ENCODE measurements at places on chromosomes 5 and 9.

- peak; percentile 39 for DNase-seq
Observed at GRCh38 chr9:3043369-3043768, 199.5 kb upstream of the PUM3 start.

DNA sequence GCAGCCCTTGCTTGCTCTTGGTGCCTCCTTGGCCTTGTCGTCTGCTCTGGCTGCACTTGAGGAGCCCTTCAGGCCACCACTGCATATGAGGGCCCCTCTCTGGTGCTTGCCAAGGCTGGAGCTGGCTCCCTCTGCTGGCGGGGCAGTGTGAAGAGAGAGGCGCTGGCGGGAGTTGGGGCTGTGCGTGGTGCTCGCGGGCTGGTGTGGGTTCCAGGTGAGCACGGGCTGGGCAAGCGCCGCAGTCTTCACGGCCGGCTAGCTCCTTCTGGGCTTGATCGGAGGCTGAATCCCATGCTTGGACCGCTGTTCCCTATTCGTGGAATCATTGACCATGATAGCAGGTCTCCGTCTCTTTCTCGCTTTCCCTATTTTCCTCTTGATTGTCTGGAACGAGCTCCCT, 56.5 kb downstream of the XRCC4 start:
- DNase-seq, result no peak

DNA sequence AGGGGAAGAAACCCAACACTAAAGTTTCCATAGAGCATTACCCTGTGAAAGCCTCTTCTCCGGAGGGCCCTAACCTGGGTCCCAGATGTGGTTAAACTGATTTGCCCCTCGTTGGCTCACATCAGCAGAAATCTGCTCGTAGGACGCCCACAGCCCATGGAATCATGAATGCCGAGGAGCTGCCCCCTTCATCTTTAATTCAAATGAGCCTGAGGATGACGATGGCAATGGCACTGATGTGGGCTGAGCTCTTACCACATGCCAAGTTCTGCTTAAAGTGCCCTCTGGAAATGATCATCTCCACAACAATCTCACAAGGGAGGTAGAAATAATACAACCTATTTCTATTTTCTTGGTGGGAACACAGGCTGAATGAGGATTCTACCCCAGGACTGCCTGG, 183.3 kb downstream of the FSTL4 start:
- no peak for DNase-seq

- DNase-seq, result peak; percentile 18
Observed at GRCh38 chr9:99962680-99963261, 56.3 kb downstream of the STX17 start.

- DNase-seq, result no peak
Observed at GRCh38 chr5:171080186-171080938, 218.5 kb downstream of the RANBP17 start.

DNA sequence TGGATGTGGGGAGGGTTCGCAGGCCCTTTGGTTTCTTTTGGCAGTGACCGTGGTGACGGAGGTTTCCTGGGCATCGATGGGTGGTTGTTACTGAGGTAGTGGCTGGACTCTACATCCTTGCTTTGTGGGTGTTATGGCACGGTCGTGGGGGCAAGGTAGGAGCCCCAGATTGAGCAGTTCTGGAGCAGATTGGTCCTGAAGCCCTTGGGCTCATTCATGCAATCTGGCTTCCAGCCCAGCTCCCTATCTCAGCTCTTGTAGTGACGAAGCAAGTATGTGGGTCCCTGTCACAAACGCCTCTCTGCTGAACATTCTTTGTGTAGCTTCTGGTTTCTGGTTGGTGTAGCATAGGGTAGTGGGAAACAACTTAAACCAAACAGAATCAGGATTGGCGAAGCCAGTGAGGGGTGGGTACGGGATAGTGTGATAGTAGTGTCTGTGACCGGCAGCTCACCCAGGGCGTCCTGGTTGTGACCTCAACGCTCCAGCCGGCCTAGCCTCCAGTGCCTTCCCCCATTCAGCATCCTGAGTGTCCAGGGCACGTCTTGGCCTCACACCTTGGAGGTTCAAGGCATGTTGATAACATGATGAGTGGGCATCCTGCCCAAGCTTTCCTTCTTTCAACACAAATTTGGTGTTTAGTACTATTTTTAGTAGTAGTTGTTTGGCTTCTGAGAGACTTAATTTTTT, 2.9 kb downstream of the NDUFS6 start:
- DNase-seq, result no peak

DNA sequence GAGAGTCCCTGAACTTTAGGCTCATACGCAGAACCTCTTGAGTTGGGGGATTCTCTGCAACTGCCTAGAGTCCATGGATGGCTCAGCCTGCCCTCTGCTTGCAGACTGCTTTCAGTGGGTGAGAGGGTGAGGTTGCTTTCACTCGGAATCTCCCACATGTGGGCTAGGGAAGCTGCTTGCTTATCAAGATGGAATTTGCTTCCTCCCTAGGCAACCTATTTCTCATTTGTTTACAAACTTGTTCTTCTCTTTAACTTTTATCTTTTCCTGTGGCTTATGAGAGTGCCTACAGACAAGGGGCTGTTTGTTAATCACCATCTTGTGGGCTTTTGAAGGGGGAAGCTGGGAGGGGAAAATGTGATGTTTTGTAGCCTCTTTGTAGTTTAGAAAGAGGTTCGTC, 10.0 kb downstream of the TLE4 start:
- DNase-seq, result peak; percentile 91

DNA sequence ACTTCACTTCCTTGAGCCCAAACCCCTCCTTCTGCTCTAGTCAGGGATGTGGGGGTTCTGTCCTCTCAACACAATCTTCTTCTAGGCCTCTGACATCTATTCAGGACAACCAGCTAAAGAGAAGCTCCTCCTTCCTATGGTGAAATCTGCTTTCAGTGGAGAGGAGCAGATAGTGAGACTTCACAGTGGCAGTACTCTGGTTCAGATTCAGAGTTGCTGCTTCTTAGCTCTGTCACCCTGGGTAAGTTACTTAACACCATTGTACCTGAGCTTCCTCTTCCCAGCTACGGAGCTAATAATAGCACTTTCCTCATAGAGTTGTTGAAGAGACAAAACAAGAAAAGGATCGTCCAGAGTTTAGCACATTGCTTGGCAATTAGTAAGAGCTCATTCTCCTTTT, 77.3 kb upstream of the LARP1 start:
- no peak for DNase-seq

GRCh38 chr5:128539038-128539429, 989 bp upstream of the FBN2 start:
- no peak for DNase-seq

- no peak for DNase-seq
Observed at GRCh38 chr5:79256563-79256962, 20.6 kb downstream of the JMY start.

- DNase-seq, result no peak
Observed at GRCh38 chr9:106321394-106322180, 541.4 kb upstream of the ZNF462 start.

- DNase-seq, result peak; percentile 91
Observed at GRCh38 chr5:133870661-133871060, 97.8 kb downstream of the C5orf15 start.

DNA sequence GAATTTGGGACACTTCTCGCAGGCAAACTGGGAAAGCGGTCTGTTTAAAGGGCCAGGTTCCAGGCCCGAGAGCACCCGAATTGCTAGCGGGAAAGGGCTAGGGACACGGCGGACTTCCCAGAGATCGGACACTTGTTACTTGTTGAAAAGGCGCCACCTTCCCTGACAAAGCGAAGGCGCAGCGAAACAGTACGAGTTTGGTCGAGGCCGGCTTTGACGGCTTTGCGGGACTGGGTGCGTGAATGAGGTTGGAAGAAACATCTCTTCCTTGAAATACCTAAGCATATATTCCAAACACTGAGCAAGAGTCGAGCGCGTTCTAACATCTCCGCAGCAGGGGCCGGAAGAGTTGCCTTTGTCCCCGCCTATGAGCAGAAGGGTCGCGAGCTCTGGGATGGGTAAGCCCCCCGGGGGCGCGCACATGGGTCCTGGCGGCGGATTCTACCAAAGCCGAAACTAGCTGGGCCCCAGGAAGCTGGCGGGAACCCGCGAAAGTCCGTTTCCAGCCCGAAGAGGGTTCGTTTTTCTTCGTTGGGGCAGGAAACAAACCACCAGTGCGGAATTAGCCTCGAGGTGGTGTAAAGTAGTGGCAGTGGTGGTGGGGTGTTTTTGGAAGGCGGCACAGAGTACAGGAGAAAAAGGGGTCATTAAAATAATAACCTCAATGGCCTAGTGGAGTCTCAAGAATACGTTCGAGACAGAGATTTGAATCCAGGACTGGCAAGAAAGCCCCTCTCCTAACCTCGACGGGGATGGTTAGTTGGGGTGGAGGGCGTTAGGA, 1.5 kb downstream of the GDNF start:
- no peak for DNase-seq

DNA sequence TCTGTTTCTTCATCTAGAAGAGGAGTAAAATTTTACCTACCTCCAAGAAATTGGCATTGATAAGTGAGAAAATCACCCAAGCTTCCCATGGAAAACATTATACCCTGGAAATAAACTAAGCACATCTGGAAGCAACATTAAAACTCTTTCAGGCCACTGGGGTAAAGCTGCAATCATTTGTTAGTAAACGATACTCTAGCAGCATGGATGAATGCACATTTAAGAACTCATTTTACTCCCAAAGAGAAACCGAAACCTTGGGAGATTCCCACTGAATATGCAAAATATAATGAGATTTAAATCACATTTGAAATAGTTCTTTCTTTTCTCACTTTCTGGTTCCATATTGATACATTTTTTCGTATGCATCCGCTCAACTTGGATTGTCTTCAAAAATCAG, 467.5 kb downstream of the EFNA5 start:
- peak; percentile 8 for DNase-seq

GRCh38 chr9:38153152-38153909, 84.3 kb upstream of the SHB start:
- no peak for DNase-seq

- DNase-seq, result peak; percentile 69
Observed at GRCh38 chr9:69637817-69638200, 34.4 kb downstream of the APBA1 start.

DNA sequence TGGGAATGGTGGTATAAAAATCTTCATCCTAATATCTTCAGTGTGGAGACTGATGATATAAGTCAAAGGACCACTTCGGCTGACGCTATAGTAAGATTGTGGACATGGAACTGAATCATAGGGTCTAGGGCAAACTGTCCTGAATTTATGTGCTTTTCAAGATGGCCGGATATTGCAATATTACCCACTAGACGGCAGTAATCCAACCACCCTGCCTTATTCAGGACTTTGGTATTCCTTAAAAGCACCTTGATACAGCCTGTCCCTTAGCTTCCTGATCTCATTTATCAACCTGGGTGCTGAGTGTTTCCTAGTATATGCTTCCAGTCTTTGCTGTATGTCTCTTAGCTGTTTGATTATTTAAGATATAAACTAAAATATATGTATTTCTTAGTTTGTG, 71.2 kb upstream of the COX7C start:
- no peak for DNase-seq

DNA sequence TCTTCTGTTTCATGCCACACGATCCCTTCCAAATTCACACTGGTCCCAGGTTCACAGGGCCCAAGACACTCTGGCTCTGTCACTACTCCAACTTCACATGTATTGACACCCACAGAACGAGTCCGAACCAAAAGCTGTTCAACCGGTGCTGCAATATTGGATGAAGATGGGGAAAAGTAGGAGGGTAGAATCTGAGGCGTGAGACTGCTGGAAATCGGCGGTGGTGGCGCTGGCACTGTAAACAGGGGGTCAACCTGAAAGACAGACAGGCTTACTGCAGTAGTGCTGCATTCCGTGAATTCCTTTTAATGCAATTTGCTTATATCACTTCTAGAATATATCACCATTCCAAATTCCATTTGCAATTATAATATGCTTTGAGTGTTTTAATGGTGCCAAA, 45.4 kb downstream of the ZNF608 start:
- DNase-seq, result no peak

GRCh38 chr9:108291586-108291932, 564.2 kb downstream of the ACTL7B start:
- no peak for DNase-seq

DNA sequence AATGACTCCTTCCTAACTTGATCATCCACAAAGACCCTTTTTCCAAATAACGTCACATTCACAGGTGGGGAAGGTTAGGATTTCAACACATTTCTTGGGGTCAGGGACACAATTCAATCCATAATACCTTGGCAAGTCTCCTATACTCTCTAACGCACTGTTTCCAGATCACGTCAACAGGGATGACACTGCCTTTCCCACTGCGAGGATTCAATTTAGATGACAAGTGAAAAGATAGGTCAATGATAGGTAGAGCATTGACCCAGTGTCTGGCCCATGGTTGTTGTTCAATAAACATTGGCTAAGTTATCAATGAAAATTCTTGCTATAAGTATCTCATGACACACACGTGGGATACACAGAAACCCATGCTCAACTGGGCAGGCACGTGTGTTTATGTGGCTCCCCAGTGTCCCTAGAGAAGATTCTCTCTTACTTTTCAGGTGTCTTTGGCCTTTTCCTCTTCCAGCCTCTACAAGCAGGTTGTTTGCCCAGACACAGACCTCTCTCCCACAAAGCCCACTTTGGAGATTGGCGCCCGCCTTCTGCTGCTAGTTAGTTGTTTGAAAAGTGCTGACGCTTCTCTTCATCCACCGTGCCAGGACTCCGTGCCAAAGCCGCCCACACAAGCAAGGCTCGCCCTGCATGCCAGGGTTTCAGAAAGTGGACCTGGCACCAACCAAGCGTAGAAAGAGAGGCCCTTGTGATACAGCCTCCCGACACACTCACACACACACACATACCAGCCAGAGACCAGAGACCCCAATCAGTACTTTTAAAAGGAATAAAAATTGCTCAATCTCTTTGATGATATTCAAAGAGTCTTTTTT, 594.5 kb downstream of the BNC2 start:
- DNase-seq, result no peak

- peak; percentile 94 for DNase-seq
Observed at GRCh38 chr5:146731909-146732659, 146.5 kb downstream of the PPP2R2B start.

DNA sequence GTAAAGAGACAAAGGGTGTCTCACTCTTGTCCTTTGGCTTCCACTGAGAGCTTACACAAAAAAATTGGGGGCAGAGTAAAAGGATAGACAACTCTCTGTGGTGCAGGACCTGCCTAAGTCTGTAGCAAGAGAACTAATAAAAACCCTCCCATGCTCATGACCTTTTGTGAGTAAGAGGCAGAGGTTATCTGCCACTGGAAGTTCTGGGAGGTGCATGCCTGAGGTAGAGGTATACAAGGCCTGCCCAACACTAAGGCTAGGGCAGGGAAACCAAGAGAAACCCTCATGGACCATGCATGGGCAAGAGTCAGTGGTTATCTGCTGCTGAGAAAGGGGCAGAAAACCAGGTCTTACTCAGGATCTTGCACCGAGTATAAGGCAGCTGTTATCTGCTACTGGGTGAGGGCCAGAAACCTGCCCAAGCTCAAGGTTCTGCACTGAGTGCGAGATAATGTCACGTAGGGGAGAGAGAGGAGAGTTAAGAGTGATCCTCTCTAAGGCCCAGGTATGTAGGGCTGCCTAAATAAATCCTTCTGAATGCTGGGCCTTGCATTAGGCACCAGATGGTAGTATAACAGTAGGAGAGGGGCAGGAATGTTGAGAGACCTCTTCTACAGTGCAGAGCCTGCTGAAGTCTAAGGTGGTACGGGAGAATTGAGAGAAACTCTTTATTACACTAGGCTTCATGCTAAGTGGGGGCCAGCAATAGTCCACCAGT, 143.4 kb downstream of the MACROH2A1 start:
- peak; percentile 56 for DNase-seq
